ENCODE measurements at places on chromosomes 6 and 20.

GRCh38 chr6:116369964-116370759 lies 585 bp upstream of the DSE start:
- DNase-seq = no peak

DNA sequence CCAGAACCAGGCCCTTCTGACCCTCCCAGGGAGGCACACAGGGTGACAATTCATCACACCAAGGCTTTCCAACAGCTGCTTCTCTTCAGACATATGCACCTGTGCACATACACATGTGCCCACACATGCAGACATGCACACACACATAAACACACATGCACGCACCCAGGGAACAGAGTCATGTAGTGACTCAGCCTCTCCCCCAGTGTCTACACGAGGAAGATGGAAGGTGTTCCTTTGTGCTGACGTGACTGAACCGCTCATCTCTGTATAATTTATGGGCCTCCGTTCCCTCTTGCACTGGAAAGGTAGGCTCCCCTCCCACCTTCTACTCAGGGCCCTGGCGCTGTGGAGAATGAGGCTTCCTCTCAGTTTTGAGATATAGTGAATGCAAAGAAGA lies 23.8 kb upstream of the PLEKHG1 start:
- DNase-seq = no peak

DNA sequence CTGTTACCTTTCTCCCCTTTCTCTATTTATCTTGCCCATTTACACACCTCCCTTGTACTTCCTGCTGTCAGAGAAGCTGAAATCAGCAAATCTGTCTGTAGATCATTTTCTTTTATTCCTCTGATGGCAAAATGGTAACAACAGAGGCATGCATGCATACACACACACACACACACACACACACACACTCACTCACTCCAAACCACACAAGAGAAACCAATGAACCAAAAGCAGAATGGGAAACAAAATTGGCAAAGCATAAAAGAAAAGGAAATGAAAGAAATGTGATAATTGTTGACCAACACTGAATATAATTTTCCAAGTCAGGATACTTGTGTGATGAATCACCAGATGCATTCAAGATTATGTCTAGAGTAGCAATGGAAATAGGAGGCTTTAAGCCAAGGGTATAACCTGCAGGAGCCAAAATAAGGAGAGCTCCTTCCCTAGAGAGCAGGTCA lies 172.4 kb downstream of the PLCB4 start:
- peak; percentile 74 for DNase-seq

DNA sequence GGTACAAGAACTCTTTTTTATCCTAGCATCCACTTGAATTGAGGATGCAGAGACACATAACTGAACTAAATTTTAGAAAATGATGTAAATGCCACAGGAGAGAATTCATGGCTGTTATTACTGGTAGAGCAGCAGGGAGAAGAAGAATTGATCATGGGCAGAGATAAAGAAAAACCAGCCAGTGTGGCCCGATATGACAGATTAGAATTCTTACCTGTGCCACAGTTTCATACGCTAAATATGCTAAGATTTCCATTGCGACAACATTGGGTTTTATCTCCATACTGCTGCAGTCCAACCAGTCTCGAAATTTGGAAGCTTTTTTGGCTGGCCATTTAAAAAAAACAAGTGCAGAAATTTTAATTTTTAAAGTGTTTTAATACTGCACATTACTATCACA lies 373.8 kb upstream of the RUNX2 start:
- no peak for DNase-seq

- DNase-seq = no peak
These were observed 39.2 kb downstream of the MMUT start for GRCh38 chr6:49423817-49424216.

DNA sequence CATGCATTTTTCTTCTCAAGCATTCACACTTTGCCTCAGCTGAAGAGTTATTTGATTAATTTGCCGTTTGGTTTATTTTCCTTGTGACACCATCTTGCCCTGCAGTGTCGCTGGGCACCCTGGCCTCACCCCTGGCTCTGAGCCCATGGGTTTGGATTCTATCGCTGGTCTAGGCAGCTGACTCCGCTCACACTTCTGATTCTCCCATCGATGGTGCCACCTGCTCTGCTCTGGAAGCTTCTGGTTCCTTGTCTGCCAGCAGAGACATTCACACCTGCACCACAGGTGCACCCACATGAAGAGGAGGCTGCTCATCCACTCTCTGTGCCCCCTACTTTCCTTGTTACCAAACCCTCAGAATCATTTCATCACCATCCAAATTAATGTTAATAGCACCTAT lies 291.6 kb upstream of the CDH4 start:
- DNase-seq = no peak

DNA sequence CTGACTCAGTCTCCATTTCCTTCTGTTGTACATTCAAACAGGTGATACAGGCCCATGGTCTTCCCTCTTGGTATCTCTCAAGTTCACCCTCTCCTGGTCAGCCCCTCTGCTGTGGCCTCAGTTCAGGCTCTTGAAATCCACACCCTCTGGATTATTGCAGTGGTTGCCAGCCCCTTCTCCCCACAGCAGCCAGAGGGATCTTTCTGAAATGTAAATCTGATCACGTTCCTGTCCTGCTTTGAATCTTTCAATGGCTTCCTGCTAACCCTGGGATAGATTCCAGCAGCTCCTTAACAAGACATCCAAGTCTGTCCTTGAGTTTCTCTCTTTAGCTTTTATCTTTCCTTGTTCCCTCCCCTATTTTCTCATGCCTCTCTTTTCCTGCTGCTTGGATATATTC lies 22.2 kb downstream of the CHMP4B start:
- DNase-seq = no peak

DNA sequence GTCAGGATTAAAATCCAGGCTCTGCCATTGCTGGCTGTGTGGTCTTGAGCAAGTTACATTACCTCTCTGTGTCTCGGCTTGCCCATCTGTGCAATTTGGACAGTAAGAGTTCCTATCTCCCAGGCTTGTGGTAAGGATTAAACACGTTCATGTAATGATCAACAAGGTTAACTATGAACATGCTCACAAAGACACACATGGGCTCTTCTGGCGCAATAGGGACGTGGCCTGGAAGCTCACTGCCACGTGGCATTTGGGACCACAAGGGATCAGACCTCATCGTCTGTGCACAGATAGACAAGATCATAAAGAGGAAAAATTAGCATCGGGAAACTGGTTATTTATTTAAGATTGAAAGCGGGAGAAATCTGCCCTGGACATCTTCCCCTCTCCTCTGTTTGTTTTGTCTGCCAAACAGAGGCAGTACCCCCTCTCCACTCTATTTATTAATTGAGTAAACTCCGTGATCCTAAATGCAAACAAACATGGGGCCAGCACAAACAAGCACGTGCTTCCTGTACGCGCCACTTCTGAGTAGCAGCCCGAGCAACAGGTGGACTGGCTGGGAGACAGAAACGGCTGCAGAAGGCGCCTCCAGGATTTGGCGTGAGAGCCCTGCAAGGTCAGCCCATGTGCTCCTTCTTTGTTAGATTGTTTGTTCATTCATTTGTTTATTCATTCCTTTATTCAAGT lies 95.0 kb downstream of the CDH26 start:
- no peak for DNase-seq

GRCh38 chr6:33925936-33926335 lies 122.1 kb upstream of the MLN start:
- no peak for DNase-seq

- peak; percentile 78 for DNase-seq
These were observed 37.1 kb downstream of the TNFAIP3 start for GRCh38 chr6:137903933-137904821.

DNA sequence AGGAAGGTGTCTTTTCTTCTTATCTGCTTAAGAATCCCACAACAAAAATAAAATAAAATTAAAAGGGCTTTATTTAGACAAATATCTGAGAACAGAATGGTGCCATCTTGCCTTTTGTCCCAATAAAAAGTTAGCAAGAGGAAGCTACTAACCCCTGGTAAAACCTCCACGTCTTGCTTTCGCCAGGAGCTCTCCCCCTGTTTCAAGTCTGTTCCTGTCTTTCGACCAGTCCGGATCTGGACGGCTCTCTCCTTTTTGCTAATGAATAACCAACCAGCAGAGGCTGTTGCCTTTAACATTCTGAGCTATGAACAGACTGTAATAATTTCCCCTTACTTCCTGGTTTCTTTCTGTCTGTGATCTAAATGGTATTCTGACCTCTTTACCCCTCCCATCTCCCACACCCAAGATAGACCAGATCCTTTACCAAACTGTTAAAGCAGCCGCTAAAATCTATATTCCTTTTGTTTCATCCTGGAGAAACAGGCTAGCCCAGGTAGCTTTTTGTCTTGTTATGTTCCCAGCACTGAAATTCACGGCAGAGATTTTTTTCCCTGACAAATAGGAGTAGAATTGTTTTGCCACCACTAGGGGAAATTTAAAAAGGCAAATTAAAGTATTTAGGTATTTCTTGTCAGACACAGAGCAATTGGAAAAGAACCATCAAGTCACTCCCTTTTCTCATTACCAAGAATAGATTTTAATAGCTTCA lies at the start of gene FRK:
Gene FRK, minus strand, starts transcription at position 320 of the 712 bp plus-strand sequence. CDS start 580 bp downstream, outside the sequence.
- DNase-seq = no peak

DNA sequence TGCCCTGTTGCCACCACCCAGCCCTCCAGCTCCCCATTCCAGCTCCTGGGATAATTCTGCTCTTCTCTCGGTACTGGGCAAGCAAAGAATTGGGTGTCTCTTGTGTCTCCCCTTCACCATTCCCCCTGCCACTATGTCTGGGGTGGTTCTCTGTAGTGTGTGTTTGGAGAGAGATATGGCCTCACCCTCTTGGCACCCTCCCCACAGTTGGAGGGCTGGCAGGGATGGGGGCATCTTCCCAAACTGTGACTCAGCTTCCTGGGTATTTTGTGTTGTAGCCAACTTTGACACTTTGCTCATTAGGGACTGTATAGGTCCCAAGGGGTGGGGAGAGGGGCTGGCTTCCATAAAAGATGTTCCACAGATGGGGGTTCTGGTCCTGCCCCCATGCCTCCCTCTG lies 1.7 kb downstream of the TNXB start:
- no peak for DNase-seq

DNA sequence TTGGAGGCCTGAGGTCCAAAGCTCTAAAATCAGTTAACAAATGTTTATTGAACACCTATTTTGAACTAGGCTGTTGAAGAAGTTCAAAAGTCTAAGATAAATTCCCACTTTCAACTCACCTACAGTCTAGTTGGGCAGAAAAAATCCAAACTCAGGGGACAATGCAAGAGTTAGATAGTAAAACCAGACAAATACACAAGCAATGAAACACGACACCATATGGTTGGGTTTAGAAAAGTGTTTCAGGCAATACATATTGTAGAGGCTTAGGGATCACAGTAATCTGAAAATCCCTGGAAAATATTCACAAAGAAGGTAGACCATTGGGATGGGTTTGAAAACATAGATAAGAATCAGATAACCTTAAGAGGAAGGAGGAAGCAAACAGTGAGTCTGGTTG lies 1.3 kb upstream of the CARMIL1 start:
- DNase-seq = no peak
